HS-5 (cell line): ENCODE measurements at places on chromosomes 7 and 10.

- no peak for DNase-seq
These were observed 132.2 kb downstream of the ZNF365 start for GRCh38 chr10:62506371-62506770.

- no peak for DNase-seq
These were observed 24.2 kb downstream of the PIP4K2A start for GRCh38 chr10:22690158-22690557.

DNA sequence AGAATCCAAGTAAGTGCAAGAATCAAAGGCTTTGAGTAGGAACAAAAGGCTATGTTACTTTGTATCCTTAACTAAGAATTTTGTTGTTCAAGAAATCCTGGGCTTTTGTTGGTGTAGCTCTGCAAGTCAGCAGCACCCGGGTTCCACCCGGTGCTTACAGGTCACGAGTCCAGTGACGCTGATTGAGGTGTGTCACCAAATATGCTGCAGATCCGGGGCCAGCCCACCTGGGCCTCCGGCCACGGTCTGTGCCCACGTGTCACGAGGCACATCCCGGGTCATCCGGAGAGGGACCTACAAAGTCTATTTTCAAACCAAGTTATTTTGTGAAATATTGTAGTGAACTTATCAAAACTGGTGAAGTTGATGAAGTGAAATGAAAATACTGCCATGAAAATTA lies 103.1 kb downstream of the MGMT start:
- no peak for DNase-seq

- DNase-seq = peak; percentile 2
These were observed 126.0 kb downstream of the SGMS1 start for GRCh38 chr10:50497758-50498157.

GRCh38 chr10:130038019-130038555 lies 72.5 kb downstream of the C10orf143 start:
- DNase-seq = no peak

- no peak for DNase-seq
These were observed 101.5 kb downstream of the RNF216 start for GRCh38 chr7:5679813-5680473.

DNA sequence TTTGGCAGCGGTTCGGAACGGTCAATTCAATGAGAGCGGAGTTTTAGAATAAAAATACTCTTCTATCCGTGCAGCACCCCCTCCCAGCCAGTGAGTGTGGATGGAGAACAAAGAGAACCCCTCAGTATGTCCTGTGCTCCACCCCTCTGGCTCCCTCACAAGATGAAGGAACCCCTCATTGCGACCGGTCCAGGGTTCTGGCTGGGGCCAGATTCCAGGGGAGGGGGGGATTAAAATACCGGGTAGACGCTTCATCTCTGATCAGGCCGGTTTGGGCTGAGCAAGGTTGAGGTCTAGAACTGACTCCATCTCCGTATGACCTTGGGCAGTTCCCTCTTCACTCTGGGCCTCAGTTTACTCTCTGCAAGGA lies 5.9 kb downstream of the CYP26C1 start:
- no peak for DNase-seq

DNA sequence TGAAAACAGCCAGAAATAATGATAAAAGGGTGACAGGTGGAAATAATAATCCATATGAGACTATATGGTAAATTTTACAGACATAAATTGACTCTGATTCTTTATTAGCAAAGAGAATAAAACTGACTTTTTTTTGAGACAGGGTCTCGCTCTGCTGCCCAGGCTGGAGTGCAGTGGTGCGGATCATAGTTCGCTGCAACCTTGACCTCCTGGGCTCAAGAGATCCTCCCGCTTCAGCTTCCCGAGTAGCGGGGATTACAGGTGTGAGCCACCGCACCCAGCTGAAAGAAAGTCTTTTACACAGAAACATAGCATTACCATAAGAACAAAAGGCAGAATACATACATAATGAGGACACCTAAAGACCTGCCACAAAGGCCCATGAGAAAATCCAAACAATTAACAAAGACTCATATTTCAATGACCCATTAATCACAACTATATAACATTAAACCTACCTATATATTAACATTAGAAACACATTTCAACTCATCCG lies 51.5 kb upstream of the DIP2C start:
- no peak for DNase-seq

GRCh38 chr10:80684259-80684658 lies 146.6 kb downstream of the SH2D4B start:
- peak; percentile 11 for DNase-seq

GRCh38 chr7:40341836-40342235 lies 207.0 kb downstream of the SUGCT start:
- DNase-seq = no peak

GRCh38 chr7:36490419-36490830 lies 100.8 kb downstream of the ANLN start:
- DNase-seq = no peak
